Stimulated activated CD4-positive, alpha-beta T cell treated with anti-CD3 and anti-CD28 coated beads, Interleukin-4, amount 100 ng/mL, for 4 hours (primary cell): ENCODE measurements at places on chromosomes 12 and 14.

DNA sequence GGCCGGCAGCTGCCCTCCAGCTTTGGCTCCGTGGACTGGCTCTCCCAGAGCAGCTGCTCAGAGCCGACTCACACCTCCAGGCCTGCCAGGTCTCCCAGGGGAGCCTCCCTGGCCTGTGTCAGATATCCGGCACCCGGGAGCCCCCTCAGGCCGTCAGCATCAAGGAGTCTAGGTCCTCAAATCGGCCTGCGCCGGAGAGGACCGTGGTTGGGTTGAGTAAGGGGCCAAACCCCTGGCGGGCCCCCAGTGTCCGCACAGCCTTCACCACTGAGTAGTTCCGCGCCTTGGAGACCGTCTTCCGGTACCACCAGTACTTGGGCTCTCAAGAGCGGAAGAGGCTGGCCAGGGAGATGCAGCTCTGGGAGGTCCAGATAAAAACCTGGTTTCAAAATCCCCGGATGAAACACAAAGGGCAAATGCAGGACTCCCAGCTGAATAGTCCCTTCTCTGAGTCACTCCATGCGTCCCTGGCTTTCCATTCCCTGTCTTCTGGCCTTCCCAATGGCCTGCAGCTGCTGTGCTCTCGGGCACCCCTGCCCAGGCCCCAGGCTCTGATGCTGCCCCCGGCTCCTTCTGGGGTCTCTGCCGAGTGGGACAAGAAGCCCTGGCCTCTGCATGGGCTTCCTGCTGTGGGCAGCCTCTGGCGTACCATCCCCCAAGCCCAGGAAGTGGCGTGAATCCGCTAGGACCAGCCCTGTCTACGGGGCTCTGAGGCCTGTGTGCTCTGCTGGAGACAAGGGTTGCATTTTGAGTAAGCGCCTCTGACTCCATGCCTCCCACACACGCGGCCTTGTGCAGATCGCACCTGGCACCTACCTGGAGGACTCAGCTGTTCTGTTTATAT, 245.1 kb upstream of the ATXN7L3B start:
- DNase-seq, result no peak

GRCh38 chr12:58386136-58386535, 444.8 kb downstream of the ATP23 start:
- DNase-seq, result no peak

- DNase-seq, result no peak
These were observed 245.9 kb downstream of the EMP1 start for GRCh38 chr12:13442457-13442856.

GRCh38 chr14:34536951-34537676, 2.4 kb downstream of the EAPP start:
- no peak for DNase-seq

- DNase-seq, result no peak
These were observed 4.2 kb upstream of the AAAS start for GRCh38 chr12:53325511-53326061.

DNA sequence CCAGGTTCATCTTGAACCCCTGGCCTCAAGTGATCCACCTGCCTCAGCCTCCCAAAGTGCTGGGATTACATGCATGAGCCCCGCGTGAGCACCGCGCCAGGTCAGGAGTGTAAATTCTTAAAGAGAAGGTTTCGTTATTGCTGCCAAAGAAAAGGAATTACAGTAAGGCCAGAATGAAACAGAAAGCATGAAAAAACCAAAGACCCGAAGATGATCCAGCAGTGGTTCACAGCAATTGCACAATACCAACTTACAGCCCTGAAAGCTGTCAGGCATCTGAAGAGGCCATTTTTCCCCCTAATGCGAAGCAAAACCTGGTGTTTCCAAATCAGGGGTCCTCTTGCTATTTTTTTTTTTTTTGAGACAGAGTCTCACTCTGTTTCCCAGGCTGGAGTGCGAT, 10.3 kb downstream of the RBM23 start:
- DNase-seq, result no peak

GRCh38 chr14:65297744-65298143, 114.8 kb upstream of the FUT8 start:
- no peak for DNase-seq

- DNase-seq, result no peak
These were observed 106.9 kb upstream of the TMEM233 start for GRCh38 chr12:119486599-119487154.

GRCh38 chr12:101655393-101655792, 42.0 kb upstream of the CHPT1 start:
- DNase-seq, result no peak

DNA sequence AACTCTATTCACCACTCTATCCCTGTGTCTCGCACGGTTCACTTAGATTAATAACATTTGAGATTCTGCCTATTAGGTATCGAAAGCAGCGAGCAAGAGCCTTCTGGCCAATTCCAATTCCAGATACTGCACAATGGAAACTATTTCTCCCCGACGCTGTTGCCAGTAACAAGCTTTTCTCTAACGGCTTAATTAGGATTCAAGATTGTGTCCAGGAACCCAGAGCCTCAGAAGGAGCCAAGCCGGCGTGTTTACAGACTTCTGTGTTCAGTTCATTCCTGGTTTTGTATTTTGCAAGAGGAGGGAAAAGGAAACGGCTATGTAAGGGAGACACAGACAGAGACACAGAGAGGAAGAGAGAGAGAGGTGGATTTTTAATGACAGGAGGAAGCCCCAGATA, 185.6 kb downstream of the DICER1 start:
- no peak for DNase-seq

- DNase-seq, result no peak
These were observed 131.9 kb downstream of the CEP83 start for GRCh38 chr12:94327809-94328208.

- no peak for DNase-seq
These were observed at the start of gene AICDA for GRCh38 chr12:8612629-8613028. Gene AICDA, minus strand, starts transcription at chr12:8612859. Its CDS starts 92 bp downstream, at chr12:8612767.

DNA sequence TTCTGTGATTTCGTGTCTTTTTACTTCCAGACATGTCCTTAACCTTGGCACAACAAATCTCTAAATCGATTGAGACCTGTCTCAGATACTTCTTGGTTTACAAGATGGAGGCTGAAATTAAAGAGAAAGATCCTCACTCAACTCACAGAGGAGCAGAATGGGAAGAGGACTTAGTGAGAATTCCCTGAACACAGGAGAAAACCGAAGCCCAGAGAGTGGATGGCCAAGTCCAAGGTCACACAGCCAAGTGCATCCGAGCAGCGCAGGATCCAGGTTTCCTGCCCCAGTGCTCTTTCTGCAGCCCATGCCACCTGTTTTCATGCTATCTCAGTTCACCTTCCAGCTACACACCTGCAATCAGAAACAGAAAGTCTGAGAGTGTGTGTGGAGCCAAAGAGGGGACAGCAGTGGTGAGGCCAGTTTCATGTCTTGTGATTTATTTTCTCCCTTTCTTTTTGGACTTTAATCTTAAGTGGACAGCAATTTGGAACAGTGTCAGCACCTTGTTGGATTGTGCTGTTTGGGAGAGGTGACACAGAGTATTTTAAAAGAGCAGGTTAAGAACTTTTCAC, 22.9 kb upstream of the TCL1B start:
- no peak for DNase-seq

DNA sequence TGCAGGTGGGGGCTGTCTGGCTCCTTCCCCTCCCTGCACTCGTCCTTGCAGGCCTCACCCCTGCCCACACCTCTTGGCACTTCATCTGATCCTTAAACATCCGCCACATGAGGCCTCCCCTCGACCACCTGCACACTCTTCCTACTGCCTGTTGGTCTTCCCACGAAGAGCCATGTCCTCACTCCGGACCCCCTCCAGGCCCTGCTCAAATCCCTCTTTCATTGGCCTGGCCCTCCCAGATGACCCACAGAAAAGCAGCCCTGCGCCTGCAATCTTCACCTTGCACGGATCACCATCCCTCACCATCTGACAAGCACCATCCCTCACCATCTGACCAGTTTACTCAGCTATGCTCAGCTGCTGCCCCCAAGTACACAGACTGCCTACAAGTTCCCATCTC, 193.6 kb downstream of the BCL11B start:
- no peak for DNase-seq

DNA sequence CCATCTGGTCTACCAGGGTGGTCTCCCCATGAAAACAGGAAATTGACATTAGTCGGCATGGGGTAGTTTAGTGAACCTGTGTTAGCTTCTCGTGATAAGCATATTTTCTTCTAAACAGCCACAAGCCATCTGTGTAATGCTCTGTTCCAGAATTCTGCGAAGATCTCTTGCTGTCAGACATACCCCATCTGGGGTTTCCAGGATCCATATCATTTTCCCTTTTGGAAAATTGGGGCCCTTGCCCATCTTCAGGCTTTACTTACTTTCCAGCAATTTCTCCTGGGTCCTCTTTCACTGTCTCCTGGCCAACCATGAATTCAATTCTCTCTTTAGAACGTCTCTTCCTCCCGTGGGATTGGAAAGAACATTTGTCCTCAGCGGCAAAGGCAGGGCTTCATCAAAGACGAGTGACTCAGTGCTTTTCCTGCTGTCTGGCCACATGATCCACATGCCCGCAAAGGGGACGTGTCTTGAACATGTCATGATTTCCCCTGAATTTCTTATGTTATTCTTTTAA, 21.4 kb upstream of the NCOR2 start:
- peak; percentile 63 for DNase-seq

- DNase-seq, result no peak
These were observed 33.1 kb downstream of the WSCD2 start for GRCh38 chr12:108162207-108162606.

GRCh38 chr14:61524211-61524806, 171.0 kb upstream of the HIF1A start:
- DNase-seq, result no peak

GRCh38 chr12:110074089-110074488, 25.8 kb upstream of the C12orf76 start:
- DNase-seq, result no peak

DNA sequence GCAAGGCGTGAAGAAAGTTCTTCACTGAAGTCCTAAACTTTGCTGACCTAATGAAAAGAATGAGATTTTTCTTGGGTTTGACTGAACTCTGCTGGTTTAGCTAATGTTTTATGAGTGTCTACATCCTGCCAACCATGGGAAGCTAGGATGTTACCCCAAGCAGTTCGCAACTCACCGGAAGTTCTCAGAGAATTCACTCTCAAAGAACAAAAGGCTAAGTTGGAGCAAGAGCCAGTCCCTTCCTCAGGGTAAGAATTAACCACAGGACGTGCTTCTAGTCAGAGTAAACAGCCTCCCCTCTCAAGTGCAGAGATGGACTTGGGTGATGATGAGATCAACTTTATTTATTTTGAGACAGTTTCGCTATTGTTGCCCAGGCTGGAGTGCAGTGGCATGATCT, 37.3 kb downstream of the TCHP start:
- no peak for DNase-seq

- no peak for DNase-seq
These were observed 6.5 kb upstream of the PIWIL1 start for GRCh38 chr12:130331146-130331545.

DNA sequence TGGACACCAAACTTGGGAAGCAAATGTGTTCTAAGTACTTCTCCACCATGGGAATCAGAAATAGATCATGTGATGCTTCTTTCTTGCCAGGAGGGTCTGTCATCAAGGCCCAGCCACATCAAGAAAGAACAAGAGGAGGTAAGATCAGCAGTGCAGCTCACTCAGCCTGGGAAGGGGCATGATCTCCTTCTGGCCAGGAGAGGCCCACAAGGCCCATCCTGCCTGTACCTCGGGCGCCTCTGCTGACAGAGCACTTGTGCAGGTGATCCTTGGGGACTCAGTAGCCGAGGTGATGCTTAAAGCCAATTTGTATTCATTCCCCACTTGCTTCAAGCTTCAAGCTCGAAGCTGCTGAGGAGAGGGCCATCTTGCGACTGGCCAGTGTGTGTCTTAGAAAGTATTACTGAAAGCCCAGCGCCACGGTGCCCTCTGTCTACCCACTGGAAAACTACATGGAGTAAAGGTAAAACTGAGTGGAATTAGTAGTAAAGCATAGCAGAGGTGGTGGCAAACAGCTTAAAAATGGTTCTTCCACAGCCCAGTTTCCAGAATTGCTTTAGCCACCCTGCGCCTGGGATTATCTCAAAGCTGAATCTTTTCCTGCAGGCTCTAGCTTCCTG, 26.2 kb downstream of the RTRAF start:
- DNase-seq, result no peak

GRCh38 chr14:104641753-104642539, 37.4 kb upstream of the TMEM179 start:
- DNase-seq, result no peak

GRCh38 chr12:92554158-92555073, 148.4 kb upstream of the PLEKHG7 start:
- no peak for DNase-seq

DNA sequence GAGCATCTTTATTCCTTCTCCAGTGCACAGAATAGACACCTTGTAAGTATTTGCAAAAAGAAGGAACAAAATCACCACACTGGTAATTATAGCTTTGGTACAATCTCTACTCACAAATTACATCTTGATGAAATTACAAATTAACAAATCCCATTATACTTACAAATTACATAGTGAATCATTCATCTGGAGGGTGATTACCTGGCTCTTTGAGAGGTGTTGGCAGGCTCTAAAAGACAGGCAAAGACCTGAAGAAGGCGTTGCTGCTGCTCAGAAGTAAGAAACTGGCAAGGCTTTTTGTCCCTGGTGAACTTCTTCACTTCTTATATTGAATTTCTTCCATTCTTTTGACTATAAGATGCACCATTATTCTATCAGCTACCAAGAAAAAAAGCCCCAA, 21.7 kb upstream of the LMNTD1 start:
- no peak for DNase-seq

DNA sequence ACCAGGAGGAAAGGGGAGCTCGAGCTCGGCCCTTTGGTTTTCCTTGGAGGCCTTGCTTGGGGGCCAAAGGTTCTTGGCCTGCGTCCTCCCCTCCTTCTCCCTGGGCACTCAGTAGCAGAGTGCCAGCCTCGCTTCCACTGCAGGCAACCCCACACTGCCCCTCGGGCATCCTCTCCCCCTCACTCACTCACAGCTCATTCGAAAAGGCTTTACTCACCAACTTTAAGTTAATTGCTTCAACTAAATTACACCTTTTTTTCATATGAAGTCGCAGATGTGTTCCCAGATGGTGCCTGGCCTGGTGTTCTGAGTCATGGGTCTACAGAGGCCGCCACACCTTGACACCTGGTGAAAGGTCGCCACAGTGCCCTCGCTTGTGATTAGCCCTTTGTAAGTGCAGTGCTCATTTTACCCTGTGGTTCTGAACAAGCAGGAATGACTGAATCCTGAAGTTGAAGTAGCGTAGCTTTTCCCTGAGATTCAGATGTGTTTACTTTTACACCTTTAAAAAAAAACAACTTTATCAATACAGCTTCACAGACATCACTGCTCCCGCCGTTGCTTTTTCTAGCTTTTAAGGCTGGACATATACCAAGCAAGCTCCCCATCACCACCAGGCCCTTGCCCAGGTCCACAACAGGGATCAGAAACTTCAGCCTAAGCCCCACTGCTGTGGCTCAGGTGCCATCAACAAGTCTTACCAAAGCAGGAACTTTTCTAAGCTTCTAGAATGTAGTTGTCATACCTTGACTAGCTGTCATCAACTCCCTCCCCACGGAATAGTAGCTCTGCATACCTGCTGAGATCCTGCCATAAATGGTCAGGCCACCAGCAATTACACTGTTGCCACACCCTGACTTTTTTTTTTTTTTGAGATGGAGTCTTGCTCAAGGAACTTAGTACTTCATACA, 20.3 kb upstream of the ADIPOR2 start:
- no peak for DNase-seq
